Skin of body (tissue), 3 donors: ENCODE measurements at places on chromosomes 1 and 21. TPM values are rescaled to one million over a fixed set of nuclear protein-coding genes. Genes with fewer than 3 reads are reported as not detected.

DNA sequence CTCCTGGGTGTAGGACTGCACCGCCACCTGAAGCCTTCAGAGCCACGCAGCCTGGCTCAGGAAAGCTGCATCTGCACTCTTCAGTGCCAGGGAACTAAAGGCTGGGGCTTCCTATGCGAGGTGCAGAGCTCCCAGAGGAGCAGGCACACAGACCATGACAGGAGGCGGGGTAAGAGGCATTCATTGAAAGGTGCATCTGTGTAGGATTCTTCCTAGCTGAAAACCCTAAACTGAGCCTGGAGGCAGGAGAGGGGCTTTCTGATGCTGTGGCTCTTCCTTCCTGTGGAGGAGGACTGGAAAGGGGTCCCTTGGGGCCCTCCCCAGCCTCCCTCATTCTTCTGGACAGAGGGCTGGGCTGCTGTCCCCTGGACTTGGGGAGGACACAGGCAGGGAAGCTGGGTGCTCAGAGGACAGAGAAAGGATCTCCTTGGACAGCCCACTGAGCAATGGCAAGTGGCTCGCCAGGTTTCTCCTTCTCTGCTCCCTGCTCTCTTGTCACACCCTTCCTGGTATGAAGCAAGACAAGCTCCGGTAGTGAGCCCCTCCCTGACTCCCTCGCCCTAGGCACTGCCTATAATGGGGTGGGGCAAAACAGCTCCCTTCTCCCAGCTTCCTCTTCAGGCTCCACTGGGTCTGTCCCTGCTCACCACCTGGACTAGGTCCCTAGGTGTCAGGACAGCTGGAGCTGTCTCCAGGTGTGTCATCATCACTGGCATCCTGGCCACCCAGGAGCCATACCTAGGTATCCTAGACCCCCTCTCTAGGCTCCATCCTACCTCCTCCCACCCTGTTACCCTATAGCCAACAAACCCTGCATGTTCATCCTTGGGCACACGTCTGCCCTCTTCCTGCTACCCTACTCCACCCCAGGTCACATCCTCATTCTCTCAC lies 20.0 kb downstream of the S100A6 start:
- no peak for DNase-seq

- no peak for DNase-seq
Measured at GRCh38 chr1:11946647-11947046, 12.1 kb downstream of the PLOD1 start.

DNA sequence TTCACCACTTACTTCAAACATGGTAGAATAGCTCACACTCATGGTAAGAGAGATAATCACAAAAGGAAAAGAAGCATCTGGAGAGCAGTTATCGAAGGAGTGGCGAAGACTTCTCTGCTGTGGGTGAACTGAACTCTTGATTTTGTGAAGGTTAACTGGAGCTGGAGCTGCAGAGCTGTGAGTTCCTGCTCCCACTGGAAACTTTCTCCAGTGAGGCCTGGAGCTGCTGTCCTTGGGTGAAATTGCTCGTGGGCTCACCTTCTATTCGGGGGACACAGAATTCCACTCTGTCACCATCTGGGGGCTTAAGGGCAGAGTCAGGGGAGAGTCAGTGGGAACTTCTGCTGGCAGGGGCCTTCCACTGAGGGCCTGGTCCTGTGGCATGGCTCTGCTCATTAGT lies 45.9 kb downstream of the MAB21L3 start:
- DNase-seq = no peak

- no peak for DNase-seq
Measured at GRCh38 chr21:28391938-28392849, 600.5 kb downstream of the LTN1 start.

DNA sequence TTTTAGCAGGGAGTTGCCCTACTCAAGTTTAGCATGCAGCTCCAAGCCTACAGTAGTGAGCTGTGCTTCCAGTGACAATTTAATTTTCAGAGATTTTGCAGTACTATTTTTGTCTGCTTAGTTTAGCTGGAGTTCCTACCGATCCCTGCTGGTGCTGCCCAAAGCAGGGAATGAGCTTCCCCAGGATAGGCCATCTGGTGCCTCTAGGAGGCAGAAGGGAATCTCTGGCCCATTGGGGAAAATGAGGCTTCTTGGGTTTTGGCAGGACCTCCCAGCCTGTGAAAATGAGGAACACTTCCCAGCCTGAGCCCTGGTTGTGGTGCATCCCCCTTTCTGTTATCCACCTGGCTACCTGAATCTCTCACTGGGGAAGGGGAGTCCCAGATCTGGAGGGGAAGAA lies 149.2 kb downstream of the RASAL2 start:
- DNase-seq = no peak

GRCh38 chr1:30695439-30695841 lies 27.9 kb downstream of the MATN1 start:
- DNase-seq = peak; percentile 53

GRCh38 chr1:115240297-115240696 lies 97.8 kb downstream of the NGF start:
- no peak for DNase-seq

GRCh38 chr21:39065917-39066316 lies 117.3 kb downstream of the PSMG1 start:
- no peak for DNase-seq

DNA sequence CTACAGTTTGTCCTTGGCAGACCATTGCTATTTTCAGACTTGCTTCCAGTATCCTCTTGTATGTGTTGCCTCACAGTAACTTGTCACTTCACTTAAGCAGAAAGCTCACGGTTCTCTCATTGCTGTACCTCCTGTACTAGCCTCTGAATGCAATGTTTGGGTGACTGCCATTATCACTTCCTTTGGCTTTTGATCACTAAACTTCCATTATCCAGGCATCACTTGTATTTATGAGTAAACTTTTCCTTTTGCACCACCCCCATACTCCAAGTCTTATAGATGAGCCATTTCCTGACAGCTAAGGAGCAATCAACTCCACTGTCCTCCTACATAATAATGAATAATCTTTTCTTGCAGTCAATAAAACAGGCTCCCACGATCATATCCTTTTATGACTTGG lies 255.3 kb downstream of the PDE4B start:
- DNase-seq = no peak

GRCh38 chr1:30977105-30977504 lies 68.5 kb upstream of the SDC3 start:
- DNase-seq = no peak

DNA sequence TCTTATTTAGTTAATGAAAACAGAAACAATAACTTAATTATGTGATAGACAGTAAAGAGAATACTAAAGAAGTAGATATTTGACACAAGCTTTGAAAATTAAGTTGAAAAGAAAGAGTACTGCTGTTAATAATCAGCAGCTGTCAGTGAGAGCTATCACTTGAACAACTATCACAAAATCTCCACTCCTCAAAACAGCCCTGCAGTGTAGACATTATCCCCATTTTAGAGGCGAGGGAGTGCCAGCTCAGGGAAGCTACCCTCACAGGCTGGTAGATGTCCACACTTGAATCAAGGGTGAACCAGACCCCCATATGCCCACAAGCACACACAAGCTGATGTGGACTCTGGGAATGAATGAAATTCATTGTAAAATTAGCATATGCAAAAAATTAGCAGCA lies 248.8 kb downstream of the RHOU start:
- DNase-seq = no peak

GRCh38 chr1:167157114-167157513 lies 63.2 kb downstream of the STYXL2 start:
- no peak for DNase-seq

- peak; percentile 35 for DNase-seq
Measured at GRCh38 chr1:178371235-178371634, 125.5 kb downstream of the CLEC20A start.

- DNase-seq = no peak
Measured at GRCh38 chr1:27940297-27940696, 5.5 kb downstream of the SMPDL3B start.

- no peak for DNase-seq
Measured at GRCh38 chr21:15552914-15553494, 176.8 kb upstream of the USP25 start.

GRCh38 chr1:221137666-221138065 lies 258.4 kb downstream of the HLX start:
- no peak for DNase-seq

DNA sequence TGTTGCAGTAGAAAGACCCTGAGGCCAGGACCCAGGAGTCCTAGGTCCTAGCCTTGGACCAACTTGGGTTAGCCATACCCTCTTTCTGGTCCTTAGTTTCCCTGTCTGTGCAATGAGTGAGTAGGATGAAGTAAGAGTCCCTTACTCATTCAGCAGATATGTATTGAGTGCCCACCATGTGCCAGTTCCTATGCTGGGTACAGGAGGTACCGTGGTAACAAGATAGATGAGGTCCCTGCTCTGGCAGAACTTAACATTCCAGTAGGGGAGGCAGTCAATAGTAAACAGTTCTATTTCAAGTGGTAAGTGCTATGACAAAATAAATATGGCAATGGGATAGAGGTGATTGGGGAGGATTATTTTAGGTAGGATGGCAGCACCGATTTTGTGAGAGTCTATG lies 18.3 kb upstream of the PARS2 start:
- no peak for DNase-seq

- DNase-seq = no peak
Measured at GRCh38 chr1:192527950-192528349, 47.6 kb upstream of the RGS1 start.

Gene SIPA1L2
- 30.8 TPM for total RNA-seq

Gene NFASC
- total RNA-seq = 1.4 TPM

Gene MARK1
- 7.6 TPM for total RNA-seq

Gene THEM4
- total RNA-seq = 6.0 TPM

Gene LMX1A
- total RNA-seq = 1.1 TPM

Gene FMO4
- 4.5 TPM for total RNA-seq

Gene FAM177B
- total RNA-seq = 0.20 TPM

Gene S100A7A
- total RNA-seq = 0.30 TPM

Gene FAM151A
- total RNA-seq = not detected
